ENCODE measurements at places on chromosomes 4 and X.

DNA sequence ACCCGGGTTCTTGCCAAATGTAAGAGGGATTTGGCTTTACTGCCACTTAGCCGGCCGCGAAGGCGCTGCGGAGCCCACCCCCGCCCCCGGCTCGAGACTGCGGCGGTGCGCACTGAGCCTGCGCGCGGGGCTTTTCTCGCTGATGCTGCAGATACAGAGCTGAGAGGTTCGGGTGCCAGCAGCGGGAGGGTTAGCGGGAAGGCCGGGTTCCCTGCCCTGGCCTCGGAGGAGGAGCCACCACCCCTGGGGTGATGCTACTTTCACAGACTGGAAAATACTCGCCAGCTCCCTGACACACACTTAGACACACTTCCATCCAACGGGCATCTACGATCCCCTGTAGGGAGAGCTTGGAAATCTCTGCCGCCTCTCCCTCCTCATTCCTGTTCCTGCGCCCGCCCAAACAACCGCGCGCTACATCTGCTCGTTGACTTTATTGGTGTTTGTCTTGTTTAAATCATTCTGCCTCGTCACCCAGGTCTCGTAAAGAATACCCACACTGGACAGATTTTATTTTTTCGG lies 2.1 kb upstream of the PCDH7 start:
- DNase-seq, result no peak

DNA sequence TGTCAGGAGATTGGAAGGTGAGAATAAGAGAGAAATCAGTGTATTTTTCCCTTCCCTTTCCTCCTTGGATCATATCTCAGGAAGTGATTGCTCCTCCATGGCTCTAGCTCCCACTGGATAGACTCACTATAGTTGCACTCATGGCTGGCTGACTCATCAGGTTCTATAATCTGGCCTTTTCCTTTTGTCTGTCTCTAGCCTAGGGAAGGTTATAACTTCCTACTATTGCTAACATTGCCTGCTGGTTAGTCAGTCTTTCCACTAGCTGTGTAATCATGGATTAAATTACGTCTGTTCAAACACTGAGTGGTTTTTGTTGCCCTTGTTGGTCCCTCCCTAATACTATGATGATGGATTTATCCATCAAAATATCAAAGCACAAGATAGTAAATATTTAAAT lies 195.5 kb upstream of the VEGFC start:
- no peak for DNase-seq

- DNase-seq, result no peak
Measured at GRCh38 chrX:155035688-155036087, 9.0 kb downstream of the FUNDC2 start.

DNA sequence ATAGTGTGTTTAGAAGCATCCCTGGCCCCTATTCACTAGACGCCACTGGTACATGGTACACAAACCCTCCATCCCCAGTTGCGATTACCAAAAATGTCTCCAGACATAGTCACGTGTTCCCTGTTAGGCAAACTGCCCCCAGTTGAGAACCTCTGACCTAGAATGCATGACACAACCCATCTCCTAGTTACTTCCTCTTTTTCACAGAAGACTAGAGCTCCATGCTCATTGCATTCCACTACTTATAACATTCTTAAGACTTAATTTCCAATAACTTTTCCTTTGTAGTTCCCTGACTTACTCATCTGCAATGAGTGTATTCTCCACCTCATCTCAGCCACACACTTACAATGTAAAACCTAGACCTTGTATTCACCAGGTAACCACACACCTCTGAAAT lies 68.6 kb downstream of the PRSS12 start:
- DNase-seq, result no peak

- DNase-seq, result no peak
Measured at GRCh38 chr4:113996599-113997177, 17.2 kb upstream of the ARSJ start.

DNA sequence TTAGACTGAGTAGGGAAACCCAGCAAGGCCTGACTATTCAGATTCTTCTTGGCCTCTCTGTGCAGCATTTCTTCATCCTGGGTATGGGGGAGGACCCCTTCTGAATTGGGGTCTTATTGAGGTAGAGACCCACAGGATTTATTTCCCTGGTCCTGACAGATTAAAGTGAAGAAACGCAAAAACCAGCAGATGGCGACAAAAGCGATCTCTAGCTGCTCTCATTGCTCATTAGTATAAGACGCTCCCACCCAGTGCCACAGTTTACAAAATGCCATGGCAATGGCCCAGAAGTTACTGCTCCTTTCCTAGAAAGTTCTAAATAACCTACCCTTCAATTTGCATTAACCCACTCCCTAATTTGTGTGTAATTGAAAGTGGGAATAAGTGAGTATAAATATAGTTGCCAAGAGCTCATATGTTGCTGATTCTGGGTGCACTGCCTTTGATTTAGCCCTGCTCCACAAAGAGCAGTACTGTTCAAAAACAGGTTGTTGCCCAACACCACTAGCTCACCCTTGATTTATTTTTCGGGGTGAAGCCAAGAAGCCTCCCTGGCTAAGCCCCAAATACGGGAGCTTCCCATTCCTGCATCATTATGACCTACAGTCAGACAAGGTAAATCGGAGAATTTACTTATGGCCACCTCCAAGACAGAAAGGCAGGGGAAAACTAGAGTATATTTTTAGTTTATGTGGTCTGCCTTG lies 3.7 kb upstream of the BEX4 start:
- peak; percentile 22 for DNase-seq

DNA sequence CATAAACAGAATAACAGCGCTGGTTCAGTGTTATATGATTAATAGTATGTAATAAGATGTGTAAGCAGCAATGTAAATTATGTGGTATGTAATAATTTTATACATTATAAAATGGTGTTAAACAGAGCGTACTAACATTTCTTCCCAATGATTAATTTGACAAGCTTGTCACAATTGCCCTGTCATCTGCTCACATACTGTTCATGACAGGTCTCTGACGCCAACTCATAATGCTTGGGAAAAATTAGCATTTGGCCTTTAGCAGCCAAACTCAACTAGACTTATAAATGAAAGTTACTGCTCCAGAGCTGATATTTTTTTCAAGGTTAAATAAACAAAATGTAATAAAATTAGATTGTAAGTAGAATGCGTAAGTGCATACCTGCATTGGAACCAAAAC lies 246.8 kb downstream of the TRAM1L1 start:
- no peak for DNase-seq

GRCh38 chrX:19723427-19723826 lies 164.0 kb downstream of the SH3KBP1 start:
- DNase-seq, result no peak

GRCh38 chr4:24970635-24971034 lies 57.8 kb upstream of the CCDC149 start:
- DNase-seq, result no peak

DNA sequence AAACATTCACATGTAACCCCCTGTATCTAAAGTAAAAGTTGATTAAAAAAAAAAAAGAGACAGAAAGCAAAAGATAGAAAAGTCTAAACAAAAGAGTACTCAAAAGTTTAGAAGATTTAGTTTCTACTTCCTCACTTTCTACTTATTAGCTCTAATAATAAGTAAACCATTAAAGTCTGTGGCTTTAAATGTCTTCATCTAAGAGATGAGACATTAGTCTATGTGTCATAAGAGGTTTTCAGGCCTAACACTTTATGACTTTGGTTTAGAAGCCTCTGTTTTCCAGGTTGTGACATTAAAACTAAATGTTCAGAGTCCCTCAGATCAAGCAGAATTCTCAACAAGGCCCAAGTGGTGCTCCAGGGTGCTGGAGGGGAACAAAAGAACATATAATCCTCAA lies 42.2 kb upstream of the GUCY1A1 start:
- DNase-seq, result no peak

DNA sequence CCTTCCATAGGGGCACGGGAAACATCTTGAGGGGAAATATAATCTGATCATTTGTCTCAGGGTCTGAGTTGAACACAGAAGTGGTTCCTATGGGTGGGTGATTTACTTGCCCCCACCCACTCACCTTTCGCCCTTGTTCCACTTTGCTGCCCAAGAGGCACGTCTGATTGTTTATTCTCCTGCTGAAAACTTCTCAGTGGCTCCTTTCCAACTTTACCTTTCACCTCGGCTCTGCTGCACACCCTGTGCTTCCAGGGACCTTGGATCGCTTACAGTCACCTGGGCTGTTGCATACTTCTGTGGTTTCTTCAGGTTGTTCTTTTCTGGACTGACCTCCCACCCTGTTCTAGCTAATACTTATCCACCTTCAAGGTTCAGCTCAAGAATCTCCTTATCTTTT lies 213.4 kb upstream of the JADE1 start:
- no peak for DNase-seq

- DNase-seq, result no peak
Measured at GRCh38 chr4:1218634-1219565, 30.0 kb downstream of the CTBP1 start.

GRCh38 chr4:72525938-72526337 lies 43.1 kb downstream of the ADAMTS3 start:
- no peak for DNase-seq

GRCh38 chr4:10354746-10355145 lies 102.5 kb downstream of the ZNF518B start:
- DNase-seq, result no peak

DNA sequence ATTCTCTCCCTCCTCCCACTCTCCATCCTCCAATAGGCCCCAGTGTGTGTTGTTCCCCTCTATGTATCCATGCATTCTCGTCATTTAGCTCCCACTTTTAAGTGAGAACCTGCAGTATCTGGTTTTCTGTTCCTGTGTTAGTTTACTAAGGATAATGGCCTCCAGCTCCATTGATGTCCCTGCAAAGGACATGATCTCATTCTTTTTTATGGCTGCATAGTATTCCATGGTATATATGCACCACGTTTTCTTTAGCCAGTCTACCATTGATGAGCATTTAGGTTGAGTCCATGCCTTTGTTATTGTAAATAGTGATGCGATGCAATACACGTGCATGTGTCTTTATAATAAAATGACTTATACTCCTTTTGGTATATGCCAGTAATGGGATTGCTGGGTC lies 100.3 kb upstream of the USP9X start:
- DNase-seq, result no peak

DNA sequence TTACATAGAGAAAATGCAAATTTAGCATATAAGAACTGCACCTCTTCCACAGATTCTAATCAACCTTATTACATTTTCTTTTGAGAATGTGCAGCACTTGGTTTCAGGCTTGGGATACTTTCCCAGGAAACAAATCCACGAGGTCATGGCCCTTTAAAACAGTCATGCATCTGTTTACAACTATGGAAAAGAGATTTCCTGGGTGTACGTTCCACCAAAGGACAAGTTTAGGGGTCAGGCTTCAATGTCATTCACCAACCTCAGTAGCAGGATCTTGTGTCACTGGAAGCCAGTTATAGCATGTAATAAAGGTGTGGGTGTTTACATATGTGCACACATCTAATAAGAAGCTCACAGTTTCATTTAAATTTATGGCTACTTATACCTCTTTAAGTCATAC lies 30.7 kb downstream of the EREG start:
- DNase-seq, result no peak

GRCh38 chr4:5796976-5797375 lies 86.0 kb downstream of the EVC start:
- no peak for DNase-seq

GRCh38 chrX:39310891-39311290 lies 509.6 kb downstream of the MID1IP1 start:
- no peak for DNase-seq

- DNase-seq, result no peak
Measured at GRCh38 chr4:31106419-31106818, 386.2 kb downstream of the PCDH7 start.

GRCh38 chr4:138975225-138975624 lies 40.4 kb upstream of the NOCT start:
- no peak for DNase-seq

GRCh38 chr4:113977526-113977855 lies 2.0 kb downstream of the ARSJ start:
- no peak for DNase-seq

DNA sequence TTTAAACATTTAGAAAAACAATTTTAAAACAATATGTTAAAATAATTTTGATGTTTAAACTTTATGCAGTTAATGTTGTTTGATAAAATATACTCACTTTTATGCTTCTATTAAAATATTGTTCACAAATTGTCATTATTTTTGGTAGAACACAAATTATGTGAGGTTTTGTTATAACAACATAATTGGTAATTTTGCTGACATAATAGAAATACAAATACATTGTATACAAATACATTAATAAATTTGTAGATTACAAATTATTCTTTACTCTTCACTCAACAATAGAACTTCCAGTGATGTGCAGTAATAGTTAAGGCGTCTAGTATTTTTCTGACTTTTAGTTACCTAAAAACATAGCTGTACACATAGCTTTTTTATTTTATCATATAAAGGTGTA lies 1472.4 kb upstream of the ADGRL3 start:
- DNase-seq, result no peak

GRCh38 chrX:155231163-155231562 lies 14.9 kb downstream of the VBP1 start:
- no peak for DNase-seq

DNA sequence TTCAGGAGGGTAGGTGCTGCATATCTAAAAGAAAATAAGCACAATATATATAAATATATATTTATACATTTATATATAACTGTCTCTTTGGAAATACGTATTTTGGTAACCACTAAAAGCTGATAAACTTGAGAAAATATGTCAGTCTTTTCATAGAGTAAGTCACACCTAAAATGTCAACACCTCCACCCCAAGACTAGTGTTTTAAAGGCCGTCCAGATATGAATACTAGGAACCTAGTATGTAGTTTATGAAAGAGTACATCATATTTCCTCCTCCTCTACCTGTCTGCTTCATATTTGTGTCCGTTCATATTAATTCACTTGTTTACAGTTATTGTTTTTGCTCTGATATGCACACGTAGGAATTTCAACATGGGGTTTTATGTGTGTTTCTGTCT lies 45.2 kb downstream of the MTMR8 start:
- no peak for DNase-seq

GRCh38 chr4:55312489-55313101 lies 33.4 kb upstream of the SRD5A3 start:
- peak; percentile 32 for DNase-seq

- DNase-seq, result no peak
Measured at GRCh38 chr4:174265916-174266315, 17.6 kb downstream of the FBXO8 start.

- no peak for DNase-seq
Measured at GRCh38 chr4:68907245-68907644, 44.4 kb downstream of the UGT2A3 start.

- no peak for DNase-seq
Measured at GRCh38 chr4:7530082-7530481, 95.4 kb upstream of the PSAPL1 start.

DNA sequence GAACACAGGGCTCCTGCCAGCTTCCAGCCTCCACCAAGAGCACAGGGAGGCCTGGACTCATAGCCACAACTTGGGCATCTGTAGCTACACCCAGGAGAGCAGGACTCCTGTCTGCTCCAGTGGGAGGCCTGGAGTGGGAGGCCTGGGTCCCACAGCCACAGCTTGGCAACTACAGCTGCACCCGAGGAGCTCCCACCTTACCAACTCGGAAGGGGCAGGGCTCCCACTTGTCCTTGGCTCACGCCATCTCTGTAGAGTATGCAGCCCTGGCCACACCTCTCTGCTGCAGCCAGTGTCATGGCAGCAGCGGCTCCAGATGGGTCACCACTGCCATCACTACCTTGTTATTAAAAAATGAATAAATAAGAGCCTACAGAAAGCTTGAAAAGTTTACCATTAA lies 45.5 kb downstream of the ARAP2 start:
- DNase-seq, result no peak
